AML-193 (cell line): ENCODE measurements at places on chromosomes 1 and 21.

- DNase-seq, result no peak
These were observed 81.7 kb downstream of the MAN1C1 start for GRCh38 chr1:25698252-25698651.

DNA sequence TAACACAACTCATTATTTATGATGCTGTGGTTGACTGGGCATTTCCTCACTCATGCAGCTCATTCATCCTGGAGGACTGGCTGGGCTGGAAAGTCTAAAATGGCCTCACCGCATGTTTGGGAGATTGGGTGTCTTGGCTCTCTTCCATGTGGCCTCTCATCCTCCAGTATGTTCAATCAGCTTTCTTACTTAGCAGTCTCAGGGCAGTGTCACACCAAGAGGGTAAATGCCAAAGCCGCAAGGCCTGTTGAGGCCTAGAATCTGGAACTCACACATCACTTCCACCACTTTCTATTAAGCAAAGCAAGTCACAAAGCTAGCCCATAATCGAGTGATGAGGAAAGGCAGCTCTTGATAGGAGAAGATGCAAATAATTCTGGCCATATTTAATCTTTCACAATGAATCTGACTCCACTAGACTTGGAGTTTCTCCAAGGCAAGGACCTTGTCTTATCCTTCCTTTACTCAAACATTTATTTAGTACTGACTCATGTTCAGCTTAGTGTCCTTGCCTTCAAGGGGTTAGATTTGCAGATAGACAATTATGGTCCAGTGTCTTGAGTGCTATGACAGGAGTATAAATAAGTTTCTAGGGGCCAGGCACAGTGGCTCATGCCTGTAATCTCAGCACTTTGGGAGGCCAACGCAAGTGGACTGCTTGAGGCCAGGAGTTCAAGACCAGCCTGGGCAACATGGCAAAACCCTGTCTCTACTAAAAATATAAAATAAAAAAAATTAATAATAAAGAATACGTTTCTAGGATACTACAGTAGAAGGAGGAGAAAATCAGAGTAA lies 45.1 kb downstream of the TMEM53 start:
- DNase-seq, result no peak

GRCh38 chr1:155019377-155020245 lies 14.0 kb downstream of the DCST2 start:
- no peak for DNase-seq

- no peak for DNase-seq
These were observed 25.3 kb downstream of the COLGALT2 start for GRCh38 chr1:184012187-184012586.

- peak; percentile 79 for DNase-seq
These were observed 54.7 kb upstream of the IFFO2 start for GRCh38 chr1:19010995-19011844.

DNA sequence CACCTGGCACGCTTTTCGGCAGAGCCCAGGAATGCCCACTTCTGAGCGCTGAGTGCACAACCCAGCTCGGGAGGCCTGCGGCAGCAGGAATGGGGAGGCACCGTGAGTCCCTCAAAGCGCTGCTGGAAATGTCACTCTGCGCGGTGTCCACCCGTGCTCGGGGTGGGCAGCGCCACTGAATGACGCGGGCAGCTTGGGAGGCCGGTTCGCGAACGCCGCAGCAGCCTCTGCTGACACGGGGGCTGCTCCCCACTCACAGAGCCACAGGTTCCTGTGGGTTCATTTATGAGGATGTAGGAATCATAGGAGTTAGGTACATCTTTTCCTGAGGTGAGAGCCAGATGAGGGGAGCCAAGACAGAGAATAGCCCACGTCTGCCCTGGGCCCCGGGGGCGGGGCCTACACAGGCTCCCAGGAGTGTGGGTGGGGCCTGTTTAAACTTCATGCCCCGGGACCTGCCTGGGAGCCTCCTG lies 146.7 kb upstream of the COL6A1 start:
- DNase-seq, result no peak

- DNase-seq, result no peak
These were observed 66.8 kb upstream of the RGS7 start for GRCh38 chr1:241423541-241424479.

DNA sequence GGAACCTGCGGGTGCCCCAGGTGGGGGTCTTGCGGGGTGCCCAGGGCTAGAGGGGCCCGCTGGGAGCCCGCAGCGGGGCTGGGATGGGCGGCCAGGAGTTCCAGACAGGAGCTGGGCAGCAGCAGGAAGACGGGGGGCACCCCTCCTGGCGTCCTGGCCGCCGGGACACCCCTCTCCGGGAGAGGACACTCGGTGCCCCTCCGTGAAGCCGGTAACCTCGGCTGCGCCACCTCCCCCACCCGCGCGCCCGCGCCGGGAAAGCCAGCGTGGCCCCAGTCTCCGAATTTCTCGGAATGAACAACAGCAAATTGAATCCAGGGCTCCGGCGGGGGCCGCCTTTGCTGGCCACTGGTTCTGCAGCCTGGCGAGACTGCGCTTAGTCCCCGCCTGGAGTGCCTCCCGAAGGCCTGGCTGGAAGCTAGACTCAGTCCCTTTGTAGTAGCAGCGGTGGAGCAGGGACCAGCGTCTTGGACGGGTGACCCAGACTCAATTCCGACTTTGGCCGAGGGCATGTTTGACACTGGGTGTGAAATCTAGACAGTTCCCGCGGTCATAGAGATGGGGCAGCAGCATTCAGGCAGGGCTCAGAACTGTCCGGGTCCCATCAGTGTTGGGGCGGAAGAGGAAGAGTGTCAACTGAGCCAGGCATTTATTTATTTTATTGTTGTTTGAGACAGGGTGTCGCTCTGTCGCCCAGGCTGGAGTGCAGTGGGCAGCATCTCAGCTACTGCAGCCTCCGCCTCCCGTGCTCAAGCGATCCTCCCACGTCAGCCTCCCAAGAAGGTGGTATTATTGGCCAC lies 773 bp downstream of the IFNGR2 start:
- DNase-seq, result peak; percentile 18

DNA sequence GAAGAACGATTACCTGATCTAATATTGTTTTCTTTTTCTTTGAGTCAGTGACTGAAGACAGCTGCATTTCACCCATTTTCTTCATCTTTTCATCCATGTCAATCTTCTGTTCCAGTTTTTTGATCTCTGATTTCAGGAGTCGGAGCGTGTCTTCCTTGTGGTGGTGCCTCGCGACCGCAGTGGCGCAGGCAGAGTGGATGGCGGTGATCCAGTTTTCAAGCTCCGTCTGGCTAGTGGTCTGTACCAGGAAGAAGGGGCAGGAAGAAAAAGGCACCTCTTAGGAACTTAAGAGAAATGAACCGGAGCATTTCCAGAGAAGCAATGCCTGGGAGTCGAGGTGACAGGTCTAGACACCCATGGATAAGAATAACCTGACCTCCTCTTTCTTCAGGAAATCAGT lies 118.3 kb downstream of the TIAM1 start:
- DNase-seq, result no peak

DNA sequence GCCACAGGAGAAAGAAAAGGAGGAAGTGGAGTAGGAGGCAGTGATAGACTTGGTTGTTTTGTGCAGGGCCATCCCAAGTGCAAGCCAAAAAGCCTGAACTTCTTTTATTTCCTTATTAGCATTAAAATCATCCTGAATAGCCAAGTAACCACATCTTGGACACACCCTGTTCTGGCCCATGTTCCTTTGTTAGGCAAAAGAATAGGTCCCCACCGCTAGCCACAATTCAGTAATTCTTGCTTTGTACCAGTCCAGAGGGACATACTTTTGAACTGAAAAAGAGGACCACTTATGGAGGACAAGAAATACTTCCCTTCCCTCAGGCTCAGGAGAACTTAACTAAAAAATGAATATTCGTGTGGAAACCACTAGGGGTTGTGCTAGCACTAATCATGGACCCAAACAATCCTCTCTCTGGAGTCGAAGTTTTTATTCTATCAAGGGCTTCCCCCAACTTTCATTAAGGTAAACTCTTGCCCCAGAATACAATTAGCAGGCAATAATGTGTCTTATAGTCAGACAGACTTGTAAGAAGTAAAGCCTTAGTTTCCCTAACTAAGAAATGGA lies 19.4 kb downstream of the TNFSF4 start:
- DNase-seq, result no peak

DNA sequence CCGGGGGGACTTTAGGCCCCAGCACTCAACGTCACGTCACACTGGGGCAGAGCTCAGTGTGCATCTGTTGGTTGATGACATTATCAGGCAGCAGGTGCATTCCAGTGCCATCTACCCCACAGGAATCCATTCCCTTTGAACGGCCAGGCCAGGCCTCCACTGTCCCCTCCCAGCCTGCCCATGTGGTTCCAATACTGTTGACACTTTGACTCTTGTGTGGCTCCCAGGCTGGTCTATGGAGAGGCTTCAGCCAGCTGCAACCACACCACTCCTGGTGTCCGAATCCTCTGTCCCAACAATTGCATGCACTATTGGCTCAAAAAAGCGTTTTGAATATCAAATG lies 92.0 kb upstream of the SIM2 start:
- no peak for DNase-seq

DNA sequence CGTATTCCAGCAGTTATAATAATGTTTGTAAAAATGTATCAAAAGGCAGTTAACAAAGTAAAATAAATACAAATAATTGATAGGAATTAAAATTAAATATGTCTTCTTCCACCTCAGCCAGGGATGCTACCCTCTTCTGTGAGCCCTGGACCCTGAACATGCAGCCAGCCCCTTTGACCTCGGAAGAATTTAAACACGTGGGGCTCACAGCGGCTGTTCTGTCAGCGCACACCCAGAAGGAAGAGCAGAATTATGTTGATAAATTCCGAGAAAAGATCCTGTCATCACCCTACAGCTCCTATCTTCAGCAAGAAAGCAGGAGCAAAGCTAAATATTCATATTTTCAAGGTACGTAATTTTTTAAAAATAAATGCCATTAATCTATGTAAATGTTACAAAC lies 26.5 kb downstream of the UTS2 start:
- DNase-seq, result no peak

- DNase-seq, result no peak
These were observed 74.3 kb downstream of the SDC3 start for GRCh38 chr1:30834253-30834652.

GRCh38 chr1:50841791-50842387 lies 118.2 kb downstream of the FAF1 start:
- DNase-seq, result no peak

DNA sequence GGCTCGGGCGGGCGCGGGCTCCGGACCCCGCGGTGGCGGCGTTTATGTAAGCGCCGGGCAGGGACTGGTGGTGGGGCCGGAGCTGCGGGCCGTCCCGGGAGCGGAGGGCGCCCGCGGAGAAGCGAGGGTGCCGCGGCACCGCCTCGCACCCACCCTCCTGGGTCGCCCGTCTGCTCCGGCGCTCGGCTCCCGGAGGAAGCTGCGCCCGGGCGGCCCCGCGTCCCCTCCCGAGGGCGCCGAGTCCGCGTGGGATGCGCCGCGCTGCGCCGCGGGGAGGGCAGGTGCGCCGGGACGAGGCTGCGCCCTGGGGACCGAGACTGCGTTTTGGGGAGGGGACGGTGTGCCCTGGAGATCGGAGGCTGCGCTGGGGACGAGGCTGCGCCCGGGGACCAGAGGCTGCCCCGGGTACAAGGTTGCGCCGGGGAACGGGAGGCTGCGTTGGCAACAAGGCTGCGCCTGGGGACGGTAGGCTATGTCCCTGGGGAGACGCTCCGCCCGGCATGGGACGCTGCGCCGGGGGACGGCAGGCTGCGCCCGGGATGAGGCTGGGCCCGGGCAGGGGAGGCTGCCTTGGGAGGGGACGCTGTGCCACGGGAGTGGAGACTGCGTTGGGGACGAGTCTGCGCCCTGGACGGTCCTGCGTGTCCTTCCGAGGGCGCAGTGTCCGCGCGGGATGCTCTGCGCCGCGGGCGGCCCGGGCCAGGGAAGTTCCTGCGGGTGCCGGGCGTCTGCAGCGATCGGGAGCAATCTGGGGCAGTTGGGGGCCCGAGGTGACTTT lies 627 bp downstream of the ADARB1 start:
- DNase-seq, result no peak

GRCh38 chr1:218673170-218673569 lies 328.0 kb downstream of the TGFB2 start:
- no peak for DNase-seq

- DNase-seq, result no peak
These were observed 1.4 kb downstream of the DVL1 start for GRCh38 chr1:1347663-1348419.

DNA sequence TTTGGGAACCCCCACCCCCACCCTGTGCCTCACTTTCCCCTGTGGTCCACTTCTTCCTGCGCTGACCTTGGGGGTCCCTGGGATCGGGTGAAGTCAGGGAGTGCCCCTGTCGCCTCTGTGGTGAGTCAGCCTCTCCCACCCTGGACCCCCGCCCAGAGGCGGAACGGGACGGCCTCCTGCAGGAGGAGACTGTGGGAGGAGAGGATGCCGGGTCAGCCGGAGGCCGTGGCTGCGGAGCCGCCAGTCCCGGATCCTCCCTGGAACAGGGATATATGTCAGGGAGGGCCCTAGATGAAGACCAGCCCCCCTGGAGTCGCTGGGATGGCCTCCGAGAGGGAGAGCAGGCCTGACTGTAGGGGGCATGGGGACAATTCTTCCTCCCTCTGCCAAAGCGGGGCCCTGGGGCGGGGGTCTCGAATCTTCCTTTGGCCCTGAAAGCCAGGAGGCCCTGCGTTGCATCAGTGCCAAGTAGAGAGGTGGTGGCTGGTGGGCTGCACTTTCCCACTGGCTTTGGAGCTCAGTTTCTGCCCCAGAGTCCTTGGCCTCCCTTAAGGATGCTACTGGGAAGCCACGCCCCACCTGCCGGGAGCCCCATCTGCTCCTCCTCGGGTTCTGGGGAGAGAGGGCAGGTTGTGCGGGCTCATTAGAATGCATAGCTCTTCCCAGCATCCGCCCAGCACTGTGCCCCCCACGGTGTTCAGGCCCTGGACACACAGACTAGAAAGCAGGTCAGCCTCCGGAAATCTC lies 930 bp downstream of the ARHGEF10L start:
- no peak for DNase-seq

DNA sequence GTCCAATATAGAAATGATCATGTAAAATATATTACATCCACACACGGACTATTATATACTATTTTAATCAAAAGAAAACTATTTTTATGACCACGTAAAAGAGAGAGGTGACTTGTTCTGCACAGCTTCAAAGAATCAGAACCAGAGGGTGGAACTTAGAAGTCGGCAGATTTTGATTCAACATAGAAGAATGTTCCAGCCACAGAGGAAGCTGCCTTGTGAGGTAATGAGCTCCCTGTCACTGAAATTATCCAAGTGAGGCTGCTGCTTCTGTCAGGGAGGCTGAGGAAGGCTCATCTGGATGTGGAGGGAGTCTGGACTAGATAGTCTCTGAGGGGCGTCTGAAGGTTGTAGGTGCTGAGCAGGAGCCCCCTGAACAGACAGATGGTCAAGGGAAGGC lies 2.7 kb downstream of the PLEKHA6 start:
- no peak for DNase-seq

DNA sequence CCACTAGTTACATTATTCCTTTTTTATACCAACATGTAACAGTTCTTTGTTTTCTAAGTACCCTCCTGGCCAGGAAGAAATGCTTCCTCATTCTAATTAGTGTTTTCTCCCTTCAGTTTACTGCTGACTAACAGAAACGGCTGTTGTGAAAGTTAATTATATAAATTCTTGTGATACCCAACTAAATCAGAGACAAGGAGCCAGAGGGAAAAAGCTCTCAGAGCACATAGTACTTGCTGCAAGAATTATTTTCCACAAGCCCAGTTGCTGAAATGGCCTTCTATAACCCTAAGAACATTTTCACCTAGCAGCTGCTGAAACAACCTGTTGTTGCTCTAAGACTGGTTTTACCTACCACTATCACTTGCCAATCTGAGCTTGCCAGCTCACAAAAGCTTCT lies 82.4 kb downstream of the FAF1 start:
- no peak for DNase-seq

GRCh38 chr1:69459244-69459643 lies 108.5 kb upstream of the LRRC7 start:
- no peak for DNase-seq
